NCI-H2107 (cell line): ENCODE measurements at places on chromosomes 5 and 9.

GRCh38 chr9:89137542-89138462, 40.8 kb downstream of the SHC3 start:
- DNase-seq = no peak

DNA sequence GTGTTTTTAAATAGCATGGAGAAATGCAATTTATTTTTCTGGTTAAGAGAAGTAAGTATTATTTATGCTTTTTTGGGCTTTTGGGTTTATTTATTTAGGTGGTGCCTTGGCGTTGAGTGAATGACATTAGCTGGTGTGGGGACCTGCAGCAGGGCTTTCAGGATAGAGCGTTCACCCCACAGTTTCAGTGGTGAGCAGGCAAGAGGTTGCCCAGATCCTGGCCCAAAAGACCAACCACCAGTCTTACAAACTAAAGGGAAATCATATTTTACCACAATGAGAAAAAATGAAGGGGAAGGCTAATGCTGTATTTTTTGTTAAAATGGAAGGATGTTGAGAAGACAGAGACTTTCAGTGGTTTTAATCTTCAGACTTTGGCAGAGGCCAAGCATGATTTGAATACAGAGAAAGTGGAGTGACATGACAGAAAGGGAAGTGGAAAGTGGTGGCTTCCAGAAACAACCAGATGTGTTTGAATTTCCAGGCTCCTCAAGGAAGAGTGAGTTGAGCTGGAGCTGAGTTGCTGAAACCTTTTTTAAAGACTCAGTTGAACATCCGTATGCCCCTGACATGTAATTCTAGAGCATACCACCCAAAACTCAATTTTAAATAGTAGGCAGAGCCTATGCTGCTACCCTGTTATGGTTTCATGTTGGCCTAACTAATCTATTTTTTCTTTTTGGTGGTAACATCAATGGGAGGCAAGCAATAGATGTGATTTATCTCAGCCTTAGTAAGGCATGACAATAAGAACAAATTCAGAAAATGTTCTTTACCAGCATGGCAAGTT, 94.8 kb downstream of the AOPEP start:
- no peak for DNase-seq

DNA sequence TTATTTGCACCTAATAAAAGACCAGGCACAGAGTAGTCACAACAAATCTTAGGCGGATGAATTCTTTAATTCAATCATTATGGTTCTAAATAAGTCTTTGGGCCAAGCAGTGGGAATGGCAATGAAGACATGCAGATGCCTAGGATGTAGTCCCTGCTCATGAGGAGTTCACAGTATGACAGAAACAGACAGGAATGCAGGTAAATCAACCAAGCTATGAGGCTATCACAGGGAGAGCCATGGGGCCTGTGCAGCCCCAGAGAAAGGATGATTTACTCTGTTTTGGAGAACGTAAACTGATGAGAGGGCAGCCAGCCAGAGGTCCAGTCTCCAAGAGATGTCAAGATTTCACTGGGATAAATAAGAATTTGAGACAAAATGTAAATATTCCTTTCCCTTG, 129.4 kb downstream of the TRIM32 start:
- no peak for DNase-seq

DNA sequence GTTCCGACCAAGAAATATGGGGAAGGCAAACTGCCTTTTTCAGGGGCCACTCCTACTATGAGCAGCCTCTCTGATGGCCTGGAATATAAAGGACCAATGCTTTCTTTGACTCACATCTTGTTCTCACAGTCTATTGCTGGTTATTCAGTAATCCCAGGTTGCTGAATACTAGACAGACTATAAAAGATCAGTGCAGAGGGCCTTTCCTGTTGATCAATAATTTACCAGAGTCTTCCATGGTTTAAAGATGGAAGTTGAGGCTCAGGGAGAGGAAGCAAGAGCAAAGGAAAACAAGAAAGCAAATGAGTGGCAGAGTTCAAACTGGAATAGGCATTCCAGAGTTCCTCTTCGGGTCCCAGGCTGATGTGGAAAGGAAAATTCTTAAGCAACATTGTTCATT, 62.9 kb downstream of the FBXO38 start:
- no peak for DNase-seq

DNA sequence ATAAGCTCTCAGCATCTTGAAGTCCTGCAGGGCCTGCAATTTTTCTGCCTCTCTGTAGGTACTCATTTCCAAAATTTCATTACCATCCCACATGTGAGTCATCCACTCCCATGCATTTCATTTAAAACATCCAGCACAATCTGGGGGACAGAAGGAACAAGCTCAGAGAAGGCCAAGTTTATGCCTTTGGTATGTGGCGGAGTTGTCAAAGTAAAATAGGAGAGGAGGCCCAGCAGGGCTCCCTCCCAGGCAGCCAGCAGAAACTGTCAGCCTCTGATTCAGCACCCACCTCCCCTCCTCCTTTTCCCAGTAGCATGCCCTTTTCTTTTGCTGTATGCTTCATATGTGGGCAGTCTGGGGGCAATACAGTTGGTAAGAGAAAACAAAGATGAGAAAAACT, 126.4 kb upstream of the ZNF366 start:
- DNase-seq = no peak
